ENCODE measurements at places on chromosomes 2 and 18.

GRCh38 chr2:223562078-223562477 lies 40.1 kb downstream of the SCG2 start:
- no peak for DNase-seq

DNA sequence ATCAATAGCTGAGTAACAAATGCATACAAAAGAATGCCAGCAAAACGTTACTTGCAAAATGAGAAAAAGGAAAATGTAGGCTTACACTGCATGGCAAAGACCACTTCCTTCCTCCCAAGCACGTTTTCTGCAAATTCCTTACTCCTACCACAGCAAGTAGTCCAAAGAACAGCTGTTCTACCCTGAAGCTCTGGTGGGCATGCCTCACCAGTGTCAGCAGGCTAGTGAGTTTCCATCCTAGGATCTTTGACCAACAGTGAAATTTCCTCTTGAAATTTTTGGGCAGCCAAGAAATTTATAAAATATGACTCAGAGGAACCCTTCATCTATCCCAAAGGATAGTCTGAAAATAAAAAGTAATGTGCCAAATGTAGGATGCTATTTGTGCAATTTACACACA lies 123.9 kb downstream of the ZNF532 start:
- DNase-seq: no peak

DNA sequence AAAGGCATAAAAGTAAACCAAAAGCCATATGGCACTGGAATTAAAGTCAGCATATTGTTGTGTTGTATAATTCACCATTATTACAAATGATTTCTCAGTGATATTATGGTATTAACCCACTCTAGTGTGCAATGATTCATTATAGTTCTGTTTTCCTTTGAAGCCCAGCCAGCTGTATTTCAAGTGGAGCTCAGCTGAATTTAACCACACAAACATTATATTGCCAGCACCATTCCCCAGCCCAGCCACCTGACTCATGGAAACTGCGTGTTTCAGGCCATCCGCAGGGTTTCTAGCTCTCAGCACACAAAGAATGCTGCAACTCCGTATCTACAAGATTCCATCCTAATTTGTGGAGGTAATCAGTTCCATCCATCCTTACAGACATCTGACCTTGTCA lies 166.8 kb upstream of the CHAC2 start:
- DNase-seq: no peak

- no peak for DNase-seq
Measured at GRCh38 chr2:11746807-11747459, 501 bp downstream of the LPIN1 start.

GRCh38 chr2:150370561-150370960 lies 116.9 kb downstream of the RND3 start:
- no peak for DNase-seq

GRCh38 chr18:67007085-67007484 lies 403.2 kb upstream of the CDH19 start:
- DNase-seq: no peak

GRCh38 chr2:236673823-236674185 lies 104.2 kb downstream of the ACKR3 start:
- DNase-seq: no peak

DNA sequence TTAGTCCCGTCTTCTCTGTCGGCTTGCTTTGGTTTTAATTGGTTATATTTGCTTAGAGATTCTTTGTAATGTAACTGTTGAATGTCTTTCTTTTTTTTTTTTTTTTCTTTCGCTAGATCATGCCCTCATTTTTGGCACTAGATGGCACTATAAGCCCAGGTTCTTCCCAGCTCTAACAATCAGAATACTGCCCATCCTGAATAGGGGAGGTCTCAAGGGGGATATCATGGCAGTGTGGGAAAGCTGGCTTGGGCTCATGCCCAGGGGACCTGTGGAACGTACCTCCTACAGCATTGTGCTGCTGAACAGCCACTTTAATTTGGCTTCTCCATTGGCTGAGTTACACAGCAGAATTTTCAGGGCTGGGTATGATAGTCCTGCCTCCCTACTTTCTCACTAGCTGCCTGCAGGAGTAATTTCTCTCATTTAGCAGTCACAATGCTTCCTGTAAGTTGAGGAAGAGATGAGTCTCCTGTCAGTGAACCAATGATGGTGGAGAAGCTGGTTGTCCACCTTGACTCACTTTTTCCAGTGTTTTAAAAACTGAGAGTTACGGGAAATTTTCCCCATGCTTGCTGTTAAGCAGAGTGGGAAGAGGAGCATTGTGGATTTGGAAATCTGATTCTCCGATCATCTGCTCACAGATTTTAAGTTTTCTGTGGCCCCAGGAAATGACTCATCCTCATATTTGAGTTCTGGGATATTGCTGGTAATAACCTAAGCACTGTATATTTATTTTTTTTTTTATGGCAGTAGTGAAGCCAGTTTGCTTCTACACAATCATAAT lies 47.2 kb downstream of the RAD51AP2 start:
- DNase-seq: no peak

DNA sequence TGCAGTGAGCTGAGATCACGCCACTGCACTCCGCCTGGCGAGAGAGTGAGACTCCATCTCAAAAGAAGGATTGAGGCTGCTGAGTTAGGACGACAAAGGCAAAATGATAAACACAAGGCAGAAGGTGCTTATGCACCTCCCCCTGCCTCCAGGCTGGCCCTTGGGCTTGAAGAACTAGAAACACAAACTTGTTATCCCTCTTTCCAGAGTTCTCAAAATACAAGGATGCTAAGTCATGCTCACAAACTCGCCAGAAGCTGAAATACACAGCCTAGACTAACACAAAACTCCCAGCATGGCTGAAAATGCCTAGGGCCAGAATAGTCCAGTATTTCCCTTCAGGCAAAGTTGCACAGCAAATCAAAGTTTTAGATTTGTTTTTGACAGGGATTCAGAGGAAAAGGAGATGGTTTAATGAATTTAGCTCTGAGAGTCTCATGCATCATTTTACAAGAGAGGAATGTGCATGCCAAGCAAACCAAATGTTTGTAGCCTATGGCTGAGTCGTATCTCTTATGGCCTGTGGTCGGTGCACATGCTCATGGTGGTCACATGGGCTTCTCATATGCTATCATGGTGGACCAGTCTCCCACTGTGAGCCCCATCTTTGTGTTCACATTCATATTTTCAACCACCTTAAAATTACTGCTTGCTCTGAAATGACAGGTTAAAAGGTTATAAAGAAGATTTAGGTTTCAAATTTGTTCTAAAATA lies 16.2 kb upstream of the MREG start:
- no peak for DNase-seq

DNA sequence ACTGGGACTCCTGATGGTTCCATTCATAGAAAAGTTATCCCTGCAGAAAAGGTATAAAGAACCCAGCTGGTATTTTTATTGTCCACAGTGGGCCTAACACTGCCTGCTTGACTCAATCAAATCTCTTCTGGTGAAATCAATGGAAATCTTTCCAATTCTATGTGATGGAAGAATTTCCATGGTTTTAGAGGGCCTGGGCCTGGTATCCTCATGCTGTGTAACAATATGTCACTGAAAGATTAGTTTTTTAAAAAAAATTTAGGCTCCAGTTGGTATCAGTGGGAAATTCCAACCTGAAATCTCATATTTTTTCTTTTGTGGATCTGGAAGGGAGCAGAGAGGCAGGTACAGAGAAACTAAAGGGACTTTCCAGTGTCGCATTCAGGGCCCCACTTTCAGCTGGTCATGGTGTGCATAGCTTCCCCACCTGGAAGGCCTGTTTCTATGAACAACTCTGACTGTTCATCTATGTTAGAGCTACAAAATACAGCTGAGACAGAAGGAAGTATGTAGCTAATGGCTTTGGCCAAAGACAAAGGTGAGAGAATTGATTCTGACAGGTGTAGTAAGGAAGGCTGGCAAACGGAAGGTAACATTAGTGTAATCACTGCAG lies 20.9 kb downstream of the NEB start:
- DNase-seq: no peak

GRCh38 chr2:195352581-195352980 lies 304.4 kb upstream of the SLC39A10 start:
- DNase-seq: no peak

- DNase-seq: no peak
Measured at GRCh38 chr2:216873573-216873972, 13.7 kb upstream of the TNP1 start.

DNA sequence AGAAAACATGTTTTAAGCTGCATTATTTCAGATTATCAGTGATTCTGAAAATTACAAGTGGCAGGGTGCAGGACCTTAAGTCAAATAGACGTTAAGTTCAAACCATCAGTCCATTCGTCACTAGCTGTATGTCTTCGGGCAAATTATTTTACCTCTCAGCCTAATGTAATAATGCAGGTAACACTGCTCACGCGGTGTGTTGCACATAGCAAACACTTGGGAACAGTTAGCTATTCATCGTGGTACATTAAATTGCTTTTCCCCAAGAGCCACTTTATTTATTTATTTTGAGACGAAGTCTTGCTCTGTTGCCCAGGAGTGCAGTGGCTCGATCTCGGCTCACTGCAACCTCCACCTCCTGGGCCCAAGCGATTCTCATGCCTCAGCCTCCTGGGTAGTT lies 10.1 kb downstream of the MAT2A start:
- DNase-seq: no peak

DNA sequence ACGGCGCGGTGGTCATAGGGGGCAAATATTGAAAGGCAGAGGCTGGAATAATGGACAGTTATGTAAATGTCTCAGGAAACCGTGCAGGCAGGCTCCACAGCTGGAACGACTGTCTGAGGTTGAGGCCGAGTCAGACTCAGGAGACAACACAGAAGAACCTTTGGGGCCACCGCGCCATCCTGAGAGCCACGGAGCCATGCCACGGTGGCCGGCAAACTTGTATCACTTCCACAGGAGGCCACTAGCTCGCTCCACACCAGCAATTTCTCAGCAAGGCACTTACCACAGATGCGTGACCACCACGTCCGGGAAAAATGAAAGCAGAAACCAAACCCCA lies 156.7 kb upstream of the SALL3 start:
- no peak for DNase-seq

DNA sequence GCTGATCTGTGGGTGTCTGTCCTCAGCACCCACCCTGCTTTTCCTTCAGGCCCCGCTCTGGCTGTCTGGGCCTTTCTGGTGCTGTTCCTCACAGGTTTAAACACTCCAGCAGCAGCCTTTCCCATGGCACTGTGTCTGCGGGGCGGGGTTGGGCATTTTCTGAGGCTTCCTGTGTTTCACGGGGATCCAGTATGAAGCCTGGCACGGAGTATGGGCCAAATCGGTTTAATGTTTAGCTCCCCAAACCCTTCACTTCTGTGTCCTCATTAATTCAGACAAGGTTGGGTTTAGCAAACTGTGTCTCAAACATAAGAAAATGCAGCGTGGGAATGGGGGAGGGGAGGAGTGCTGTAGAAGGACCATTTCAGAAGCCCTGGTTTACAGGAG lies 44.9 kb downstream of the HPCAL1 start:
- DNase-seq: no peak

GRCh38 chr2:57199663-57200062 lies 846.9 kb upstream of the VRK2 start:
- no peak for DNase-seq

DNA sequence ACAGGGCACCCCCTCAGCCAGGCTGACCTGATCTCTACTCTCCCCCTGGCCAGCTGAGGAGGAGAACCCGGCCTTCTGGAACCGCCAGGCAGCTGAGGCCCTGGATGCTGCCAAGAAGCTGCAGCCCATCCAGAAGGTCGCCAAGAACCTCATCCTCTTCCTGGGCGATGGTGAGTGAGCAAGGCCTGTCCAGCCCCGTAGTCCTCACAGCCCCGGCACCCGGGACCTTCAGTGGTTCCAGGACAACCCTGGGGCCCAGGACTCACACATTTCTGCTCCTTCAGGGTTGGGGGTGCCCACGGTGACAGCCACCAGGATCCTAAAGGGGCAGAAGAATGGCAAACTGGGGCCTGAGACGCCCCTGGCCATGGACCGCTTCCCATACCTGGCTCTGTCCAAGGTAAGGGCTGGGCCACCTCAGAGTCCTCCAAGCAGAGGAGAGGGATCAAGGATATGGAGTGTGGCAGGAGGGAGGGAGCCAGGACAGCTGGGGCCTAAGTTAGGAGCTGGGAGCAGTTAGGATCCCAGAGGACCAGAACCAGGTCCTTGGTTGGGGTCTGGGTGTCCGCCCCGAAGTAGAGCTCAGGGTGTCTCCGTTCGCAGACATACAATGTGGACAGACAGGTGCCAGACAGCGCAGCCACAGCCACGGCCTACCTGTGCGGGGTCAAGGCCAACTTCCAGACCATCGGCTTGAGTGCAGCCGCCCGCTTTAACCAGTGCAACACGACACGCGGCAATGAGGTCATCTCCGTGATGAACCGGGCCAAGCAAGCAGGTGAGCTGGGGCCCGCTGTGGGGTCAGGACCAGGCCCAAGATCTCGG lies 555 bp downstream of the ALPI start:
- DNase-seq: peak; percentile 34

GRCh38 chr2:94871226-94872087 lies at the start of gene TEKT4:
TSS of gene TEKT4 (plus strand) at chr2:94871430. CDS start at chr2:94871580, 150 bp downstream.
- no peak for DNase-seq

DNA sequence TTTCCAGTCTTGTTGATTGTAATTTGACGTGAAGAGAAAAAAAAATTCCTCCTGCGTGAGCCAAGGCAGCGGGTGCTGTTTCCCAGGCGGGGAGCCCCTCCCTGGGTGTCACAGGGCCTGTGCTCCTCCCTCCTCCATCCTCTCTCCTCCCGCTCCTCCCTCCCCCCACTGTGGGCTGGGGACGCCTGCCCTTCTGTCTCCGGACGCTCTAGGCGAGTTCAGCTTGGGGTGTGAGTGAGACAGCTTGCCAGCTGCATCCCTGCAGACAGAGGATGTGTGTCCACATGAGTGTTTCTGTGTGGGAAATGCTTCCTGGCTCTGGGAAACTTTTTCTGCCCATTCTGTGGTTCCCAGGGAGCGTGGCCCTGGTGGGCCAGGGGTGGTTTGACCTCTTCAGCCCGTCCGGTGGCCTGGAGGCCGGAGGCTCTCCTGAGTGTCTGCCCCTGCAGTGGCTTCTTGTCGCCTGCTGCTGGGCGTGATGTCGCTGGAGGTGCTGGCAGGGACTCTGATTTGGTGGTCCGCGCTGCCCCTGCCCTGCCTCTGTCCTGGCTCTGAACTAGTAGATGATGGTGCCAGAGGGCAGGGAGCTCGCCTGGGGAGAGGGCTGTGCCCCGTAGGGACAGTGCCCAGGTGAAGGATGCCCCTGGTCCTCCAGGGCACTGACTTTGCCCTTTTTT lies 96.4 kb downstream of the USP40 start:
- no peak for DNase-seq

DNA sequence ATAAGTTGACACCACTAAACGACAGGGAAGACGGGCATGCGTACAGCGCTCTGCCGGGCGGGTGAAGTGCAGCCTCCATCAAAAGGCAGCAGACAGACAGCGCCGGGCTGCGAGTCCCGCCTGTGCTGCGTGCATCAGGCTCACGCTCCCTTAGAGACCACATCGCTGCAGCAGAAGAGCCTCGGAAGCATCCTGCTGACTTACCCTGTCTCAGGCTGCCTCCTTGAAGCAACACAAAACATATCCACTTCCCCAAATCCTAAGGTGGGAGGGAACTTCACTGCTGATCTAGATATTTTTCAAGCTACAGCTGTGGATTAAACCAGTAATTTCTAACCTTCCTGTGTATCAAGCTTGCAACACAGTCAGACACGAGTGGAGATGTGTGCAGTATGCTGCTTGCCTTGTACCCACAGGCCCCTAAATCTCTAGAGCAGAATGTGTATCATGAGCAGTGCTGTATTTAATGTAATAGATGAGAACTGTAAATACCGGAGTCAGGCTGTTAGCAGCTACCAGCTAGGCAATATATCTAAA lies 6.4 kb downstream of the MYT1L start:
- DNase-seq: no peak

- DNase-seq: no peak
Measured at GRCh38 chr18:13434854-13435253, 216.3 kb downstream of the LDLRAD4 start.

Measured in ecto neural progenitor cell (in vitro differentiated cells).